DMS53 (cell line): ENCODE measurements at places on chromosomes 3 and 15.

DNA sequence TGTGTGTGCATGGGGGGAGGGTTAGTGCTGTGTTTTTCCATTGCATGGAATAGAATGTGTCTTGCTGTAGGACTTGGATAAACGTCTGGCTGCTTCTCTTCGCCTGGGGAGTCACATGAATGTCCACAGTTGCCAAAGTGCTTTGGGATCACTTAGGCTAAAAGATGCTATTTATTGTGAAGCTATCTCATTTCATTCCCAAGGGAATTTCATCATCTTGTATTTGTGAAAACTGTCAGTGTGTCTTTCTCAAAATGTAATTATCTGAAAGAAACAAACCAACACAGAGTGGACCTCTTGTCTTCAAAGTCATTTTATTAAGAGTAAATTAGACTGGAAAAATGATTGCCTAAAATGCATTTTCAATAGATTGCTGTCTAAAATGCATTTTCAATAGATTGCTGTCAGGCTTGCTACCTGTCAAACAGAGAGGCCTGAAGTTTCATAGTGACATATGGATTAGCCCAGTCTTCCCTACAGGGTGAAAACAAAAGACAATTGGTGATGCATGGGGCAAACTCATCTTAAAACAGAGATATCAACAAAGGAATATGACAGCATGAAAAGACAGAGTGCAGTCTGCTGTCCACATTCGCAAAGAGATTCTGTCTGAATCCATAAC is 117.1 kb upstream of the GOLIM4 start:
- no peak for DNase-seq

- no peak for DNase-seq
Measured at GRCh38 chr15:95262866-95263564, 1031.7 kb downstream of the MCTP2 start.

- DNase-seq, result no peak
Measured at GRCh38 chr15:67095912-67096311, 30.5 kb downstream of the SMAD3 start.

- no peak for DNase-seq
Measured at GRCh38 chr3:57805674-57806073, 49.6 kb downstream of the SLMAP start.

DNA sequence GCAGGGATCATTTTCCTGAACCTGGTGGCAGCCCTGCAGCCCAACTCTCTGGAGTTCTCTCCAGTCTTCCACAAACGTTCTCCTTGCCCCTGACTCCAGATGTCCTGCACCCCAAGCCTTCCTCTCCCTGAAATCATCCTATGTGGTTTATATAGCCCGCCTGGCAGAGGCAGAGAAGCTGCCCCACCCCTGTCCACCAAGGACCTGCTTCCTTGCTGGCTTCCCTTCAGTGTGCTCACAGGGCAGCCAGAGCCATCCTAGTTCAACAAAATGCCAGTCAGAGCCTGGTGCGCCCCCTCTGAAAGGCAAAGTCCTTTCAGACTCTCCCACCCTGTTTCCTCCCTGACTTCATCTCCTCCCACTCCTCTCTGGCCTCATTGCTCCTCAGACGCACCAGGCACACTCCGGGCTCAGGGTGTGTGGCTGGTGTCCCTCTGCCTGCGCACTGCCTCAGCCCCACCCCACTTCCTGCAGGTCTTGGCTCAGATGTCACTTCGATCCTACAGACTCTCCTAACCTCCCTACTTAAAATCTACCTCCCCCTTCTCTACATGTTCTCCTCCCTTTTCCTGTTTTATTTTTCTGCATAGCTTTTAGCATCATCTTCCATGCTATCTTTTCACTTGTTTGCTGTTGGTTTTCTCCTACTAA is 5.9 kb downstream of the KBTBD13 start:
- no peak for DNase-seq

GRCh38 chr3:179304605-179305004 is 18.2 kb upstream of the ZNF639 start:
- DNase-seq, result peak; percentile 10

- no peak for DNase-seq
Measured at GRCh38 chr15:66025015-66025452, 155.7 kb downstream of the RAB11A start.

DNA sequence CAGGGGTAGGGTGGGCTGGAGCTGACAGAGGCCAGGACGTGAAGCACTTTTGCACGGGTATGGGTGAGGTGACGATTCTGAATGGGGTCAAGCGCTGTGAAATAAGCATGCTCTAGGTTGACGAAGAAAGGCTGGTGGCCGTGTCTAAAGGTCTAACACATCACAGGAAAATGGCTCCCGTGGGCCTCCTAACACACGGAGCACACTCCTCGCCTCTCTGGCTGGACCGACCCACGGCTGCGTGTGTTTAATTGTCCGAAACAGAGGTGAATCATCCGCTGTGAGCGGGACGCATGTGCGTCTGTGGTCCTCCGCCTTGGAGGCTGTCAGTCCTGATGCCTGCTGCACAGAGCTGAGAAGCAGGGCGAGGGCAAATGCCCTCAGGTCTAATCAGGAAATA is 130.6 kb downstream of the NSMCE3 start:
- DNase-seq, result no peak

DNA sequence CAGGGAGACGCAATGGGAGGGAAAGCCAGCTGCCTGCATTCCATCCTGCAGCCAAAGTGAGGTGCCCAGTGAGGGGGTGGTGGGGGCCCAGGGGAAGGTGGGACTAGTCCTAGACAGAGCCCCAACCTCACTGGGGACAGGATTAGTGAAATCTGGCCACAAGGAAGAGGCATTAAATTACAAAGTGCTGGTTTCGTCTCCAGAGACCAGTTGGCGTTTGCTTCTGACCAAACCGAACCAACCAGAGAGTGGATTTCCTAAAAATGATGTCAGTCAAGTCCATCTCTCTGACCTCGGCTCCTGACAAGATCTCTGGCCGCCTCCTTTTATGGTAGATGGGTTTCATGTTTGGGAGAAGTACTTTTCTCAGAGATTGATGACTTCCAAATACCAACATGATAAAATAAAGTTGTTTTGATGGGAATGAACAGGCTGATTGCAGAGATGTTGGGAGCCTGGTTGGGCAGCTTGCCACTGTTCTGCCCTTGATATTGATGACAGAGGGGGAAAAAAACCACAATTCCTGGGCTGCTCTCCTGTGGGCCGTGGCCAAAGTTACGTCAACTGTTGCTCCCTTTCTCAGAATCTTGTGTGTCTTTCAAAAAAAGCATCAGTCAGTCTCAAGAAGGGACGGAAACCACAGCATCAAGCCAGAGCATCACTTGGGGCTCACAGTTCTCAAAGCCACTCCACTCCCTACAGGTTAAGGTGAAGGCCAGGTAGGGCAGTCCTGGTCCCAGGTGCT is 24.6 kb downstream of the ITGA11 start:
- no peak for DNase-seq

GRCh38 chr15:92864127-92864814 is 35.9 kb upstream of the CHD2 start:
- no peak for DNase-seq

- DNase-seq, result no peak
Measured at GRCh38 chr3:20700714-20701113, 514.7 kb upstream of the SGO1 start.

GRCh38 chr15:70195587-70196305 is 98.0 kb upstream of the TLE3 start:
- DNase-seq, result peak; percentile 54

DNA sequence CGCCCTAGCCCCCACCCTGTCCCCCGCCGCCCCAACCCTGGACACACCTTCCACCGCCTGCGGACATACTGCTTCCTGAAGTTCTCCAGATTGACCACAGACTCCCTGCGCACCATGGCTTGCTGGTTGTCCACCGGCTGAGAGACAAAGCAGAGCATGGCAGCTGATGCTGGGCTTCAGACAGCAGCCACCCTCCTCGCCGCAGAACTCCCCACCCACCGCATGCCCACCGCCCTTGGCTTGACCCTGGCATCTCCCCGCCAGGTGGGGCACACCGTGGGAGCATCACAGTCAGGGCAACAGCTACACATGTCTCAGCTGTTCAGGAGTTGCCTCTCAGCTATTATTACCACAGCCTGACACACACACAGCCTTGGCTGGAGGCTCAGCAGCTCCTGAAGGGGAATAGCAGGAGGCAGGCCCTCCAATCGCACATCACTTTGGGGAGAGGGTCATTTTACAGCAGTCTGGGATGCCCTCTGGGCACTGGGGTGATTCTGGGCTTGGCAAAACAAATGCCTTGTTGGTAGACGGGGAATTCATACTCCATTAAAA is 78.4 kb upstream of the HERC1 start:
- DNase-seq, result no peak

DNA sequence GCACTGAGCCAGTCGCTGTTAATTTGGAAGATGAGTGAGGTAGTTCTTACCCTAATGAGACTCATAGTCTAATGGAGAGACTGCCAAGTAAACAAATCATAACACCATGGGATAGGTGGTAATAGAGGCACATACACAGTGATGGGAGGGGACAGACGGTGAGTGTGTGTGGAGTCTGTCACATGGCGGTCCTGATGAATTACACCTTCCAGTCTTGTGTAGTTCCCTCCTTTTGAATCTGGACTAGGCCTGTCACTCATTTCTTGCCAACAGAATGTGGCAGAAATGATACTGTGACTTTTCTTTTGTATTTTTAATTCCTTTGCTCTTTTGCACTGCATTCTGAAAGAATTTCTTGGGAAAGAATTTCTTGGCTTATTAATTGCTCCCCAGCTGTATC is 78.1 kb downstream of the NR1D2 start:
- no peak for DNase-seq

- no peak for DNase-seq
Measured at GRCh38 chr3:81726132-81726531, 35.3 kb downstream of the GBE1 start.

DNA sequence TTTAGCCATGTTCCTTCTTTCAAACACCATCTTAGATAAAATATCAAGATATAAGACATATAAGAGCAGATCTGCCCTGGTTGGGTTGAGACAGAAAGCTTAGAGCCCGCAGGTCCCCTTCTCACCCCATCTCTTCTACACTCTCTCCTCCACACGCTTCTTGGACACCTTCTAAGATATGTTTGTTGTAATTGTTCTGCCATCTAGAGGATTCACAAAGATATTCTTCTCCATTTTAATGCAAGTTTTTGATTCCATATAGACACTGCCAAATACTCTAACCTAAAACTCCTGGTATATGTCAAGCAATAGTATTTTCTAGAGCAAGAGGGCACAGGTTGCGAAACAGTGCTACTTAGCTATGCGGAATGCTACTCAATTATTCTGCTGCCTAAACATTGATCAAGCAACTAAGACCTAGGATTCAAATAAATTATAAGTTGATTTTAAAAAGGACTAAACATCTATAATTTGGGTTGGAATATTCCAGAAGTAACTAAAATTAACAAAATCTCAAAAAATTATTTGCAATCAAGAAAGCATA is 6.8 kb downstream of the CHRM5 start:
- DNase-seq, result peak; percentile 3

DNA sequence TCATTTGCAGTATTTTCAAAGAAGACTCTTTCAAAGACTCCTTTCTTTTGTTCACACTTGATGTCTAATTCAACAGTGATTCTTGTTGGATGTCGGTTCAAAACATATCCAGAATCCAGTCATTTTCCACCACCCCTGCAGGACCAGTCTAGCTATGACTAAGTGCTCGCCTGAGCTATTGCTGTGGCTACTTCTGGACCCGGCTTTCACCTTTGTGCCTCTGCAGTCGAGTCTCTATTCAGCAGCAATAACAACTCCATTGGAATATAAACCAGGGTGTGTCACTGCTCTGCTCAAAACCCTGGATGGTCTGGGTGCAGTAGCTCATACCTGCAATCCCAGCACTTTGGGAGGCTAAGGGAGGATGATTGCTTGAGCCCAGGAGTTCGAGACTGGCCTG is 55.0 kb downstream of the PRICKLE2 start:
- no peak for DNase-seq

DNA sequence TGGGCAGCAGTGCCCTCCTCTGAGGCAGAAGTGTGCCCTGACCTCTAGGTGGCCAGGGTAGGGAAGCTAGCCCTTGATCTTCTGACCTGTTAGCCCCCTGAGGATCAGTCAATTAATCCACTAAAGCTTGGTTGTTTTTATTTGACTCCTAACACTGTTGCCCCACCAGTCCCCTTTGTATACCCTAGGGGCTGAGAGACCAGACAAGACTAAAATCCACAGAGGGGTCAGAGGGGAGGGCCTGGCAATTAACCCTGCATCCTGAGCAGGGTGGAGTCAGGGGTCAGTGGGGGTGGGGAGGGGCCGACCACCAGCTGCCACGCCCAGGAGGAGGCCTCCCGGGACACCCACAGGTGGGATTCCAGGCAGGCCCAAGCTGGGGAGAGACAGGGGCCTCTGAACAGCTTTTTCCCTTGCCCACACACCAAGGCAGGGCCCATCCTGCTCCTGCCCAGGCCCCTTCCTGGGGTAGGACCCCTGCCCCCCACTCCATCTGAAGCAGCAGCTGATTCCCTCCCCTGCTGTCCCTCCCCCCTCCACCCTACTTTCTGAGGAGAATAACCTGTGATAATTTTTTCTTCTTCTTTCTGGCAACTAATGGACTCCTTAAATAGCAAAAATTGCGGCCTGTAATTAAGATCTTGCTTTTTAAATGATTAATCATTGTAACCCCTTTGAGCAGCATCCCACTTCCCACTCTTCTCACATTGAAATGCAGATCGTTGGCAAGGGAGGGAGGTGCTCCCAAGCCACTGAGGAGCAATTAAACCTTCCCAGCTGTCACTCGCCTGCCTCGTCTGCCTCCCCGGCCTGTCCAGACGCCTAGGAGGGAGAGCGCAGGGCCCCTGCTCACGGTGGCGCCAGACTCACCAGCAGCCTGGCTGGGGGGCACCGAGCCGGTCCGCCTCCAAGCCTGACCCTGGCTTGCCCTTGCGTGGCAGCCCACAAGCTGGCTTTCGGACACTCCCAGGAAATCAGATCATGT is 51.9 kb downstream of the RHCG start:
- no peak for DNase-seq

GRCh38 chr15:47796830-47797229 is 79.5 kb downstream of the SEMA6D start:
- no peak for DNase-seq

DNA sequence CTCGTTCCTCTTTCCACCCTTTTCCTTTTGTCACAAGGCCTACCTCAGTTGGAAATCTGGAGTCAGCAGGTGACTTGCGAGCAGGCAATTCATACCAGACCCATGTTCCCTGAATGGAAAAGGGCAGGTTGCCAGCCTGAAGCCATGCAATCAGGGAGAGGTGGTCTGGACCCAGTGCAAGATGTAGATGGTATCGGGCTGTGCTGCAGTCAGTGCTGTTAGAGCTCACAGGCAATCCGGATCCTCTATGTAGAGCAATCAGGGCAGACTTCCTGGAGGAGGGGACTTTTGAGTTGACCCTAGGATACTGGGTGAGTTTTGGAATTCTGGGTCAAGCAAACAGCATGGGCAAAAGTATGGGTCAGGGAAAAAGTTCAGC is 18.9 kb downstream of the LOXL1 start:
- DNase-seq, result no peak

DNA sequence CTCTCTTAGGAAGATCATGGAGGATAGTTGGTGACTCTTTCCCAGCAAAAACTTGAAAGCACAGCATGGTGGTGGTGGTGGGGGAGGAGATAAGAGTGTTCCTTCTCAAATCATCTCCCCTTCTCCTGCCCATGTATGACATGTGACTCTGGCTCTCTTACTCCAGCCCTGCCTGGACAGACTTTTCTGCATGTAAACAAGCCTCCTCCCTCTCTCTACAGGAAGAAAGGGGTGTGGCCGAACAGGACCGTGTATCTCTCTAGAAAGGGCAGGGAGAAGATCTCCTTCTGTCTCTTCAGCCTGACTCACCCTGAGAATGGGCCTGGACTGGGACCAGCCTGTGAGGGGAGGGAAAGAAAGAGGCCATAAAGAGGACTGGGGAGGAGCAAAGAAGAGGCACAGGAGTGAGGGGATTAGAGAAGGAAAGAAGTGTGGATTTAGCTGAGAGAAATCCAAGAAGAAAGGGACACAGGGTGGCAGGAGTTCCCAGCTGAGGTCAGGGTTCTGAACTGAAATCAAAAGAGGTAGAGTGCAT is 1.5 kb downstream of the CELF6 start:
- peak; percentile 28 for DNase-seq
